ENCODE measurements at places on chromosomes 12 and 14. TPM values are rescaled to one million over a fixed set of nuclear protein-coding genes. Genes with fewer than 3 reads are reported as not detected.

GRCh38 chr14:51682411-51682810 is 30.7 kb downstream of the FRMD6 start:
- no peak for ATAC-seq

DNA sequence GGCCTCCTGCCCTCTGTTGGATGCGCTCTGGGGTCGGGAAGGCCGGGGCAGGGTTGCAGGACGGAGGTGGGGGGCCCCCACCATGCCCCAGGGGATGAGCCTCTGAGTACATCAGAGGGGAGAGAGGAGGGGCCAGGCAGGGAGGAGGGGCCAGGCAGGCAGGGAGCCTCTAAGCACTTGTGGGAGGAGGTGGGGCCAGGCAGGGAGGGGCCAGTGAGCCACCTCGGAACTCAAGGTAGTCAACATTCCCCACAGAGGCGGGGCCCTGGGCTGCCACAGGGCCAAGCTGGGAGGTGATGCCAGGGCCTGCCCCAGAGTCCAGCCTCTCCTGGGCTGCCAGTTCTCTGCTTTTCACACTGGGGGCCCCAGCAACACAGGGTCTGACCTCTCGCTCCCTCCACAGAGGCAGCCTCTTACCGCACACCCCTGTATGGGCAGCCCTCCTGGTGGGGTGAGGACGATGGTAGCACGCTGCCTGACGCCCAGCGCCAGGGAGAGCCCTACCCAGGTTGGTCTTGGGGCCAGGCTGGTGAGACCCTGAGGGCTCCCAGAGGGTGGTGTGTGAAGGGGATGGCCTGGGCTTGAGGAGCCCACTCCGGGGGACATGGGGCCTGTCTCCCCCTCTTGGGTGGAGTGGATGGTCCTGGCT is 17.4 kb downstream of the CEP170B start:
- peak; percentile 44 for ATAC-seq

GRCh38 chr12:78226763-78227162 is 396.1 kb downstream of the NAV3 start:
- ATAC-seq = no peak

- no peak for ATAC-seq
These were observed 16.7 kb downstream of the ALDH1L2 start for GRCh38 chr12:105067511-105068031.

DNA sequence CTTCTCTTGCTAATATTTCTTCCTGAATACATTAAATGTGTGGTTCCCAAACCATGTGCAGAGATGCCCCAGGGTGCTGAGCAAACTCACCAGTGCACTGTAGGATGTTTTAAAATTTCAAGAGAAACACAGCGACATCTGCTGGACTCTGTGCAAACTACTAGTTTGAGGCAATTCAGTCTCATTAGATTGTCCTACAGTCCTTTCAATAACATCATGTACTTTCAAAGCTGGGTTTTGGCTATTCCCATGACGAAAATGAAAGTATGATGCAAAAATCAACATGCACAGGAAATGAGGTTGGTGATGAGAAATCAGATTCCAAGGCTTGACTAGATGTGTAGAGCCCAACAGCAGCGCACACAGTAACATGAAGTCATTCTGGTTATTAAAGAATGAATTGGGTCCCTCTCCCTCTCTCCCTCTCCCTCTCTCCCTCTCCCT is 66.3 kb downstream of the CLIP1 start:
- ATAC-seq = peak; percentile 79

DNA sequence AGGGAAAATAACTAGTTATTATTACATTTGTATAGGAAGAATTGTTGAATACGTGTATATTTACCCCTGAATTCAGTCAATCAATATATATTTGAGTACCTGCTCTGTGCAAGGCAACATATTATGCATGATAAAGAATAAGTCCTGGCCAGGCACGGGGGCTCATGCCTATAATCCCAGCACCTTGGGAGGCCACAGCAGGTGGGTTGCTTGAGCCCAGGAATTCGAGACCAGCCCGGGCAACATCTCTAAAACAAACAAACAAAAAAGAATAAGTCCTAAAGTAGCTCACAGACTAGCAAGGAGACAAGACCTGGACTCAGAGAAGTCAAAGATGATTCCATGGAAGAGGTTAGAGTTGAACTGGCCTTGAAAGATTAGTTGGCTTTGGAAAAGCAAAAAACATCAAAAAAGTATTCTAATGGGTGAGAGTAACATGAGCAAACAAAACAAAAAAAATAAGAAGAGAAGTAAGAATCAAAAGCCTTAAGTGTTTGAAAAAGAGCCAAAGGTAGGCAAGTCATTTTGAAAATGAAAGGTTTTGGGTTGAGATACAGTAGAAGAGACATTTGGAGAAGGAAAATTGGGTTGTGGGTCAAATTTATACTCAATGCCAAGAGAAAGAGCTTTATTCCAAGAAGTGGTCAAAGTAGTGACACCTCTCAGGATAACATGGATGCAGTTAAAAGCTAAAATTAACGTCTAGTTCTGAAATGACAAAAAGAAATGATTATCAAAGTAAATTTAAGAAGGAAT is 115.2 kb upstream of the BCAT1 start:
- peak; percentile 39 for ATAC-seq

DNA sequence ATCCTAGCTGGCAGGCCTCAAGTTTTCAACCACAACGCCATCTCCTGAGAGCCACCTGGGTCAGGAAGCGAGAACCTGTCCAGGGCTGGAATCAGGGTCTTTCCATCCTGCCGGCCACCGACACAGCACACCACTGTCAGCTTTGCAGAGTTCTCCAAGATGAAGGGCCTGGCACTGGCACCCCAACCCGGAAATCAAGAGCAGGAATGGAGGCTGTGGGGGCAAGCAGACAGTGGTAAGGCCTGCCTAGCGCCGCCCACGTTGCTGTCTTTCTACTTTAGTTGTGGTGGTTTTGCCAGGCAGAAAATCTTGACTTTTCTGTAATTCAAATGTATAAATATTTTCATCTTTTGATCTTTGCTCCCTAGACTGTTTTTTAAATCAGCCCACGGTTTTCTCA is 90.7 kb downstream of the ITPK1 start:
- ATAC-seq = no peak

DNA sequence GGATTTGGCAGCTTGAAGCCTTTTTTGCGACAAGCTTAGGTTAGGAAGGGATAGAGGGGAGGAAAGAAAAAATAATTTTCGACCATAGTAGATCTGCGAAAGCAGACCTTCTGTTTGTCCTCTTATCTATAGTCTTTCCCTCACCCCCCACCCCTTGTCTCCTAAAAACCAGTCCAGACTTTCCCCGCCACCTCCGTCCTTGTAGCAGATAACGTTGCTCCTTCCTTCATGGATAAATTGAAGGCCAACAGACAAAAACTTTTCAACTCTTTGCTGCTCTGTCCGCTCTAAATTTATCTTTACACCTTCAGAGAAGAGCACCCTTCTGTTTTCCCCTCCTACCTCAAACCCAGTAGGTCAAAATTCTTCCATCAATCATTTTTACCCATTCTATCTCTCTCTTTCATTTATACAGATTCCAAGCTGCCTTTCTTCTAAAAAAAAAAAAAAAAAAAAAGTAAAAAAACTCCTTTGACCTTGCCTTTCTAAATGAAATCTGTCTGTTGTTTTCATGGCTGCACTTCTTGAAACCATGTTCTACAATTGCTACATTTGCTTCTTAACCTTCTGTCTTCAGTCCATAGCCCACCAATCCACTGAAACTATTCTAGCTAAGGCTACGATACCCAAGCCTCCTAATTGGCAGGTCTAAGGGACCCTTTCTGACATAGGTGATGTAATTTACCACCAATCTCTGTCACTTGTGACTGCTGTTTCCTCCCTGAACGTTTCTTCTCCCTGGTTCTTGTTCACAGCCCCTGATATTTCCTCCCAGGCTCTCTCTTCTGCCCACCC is 11.1 kb upstream of the NEMF start:
- ATAC-seq = peak; percentile 7

DNA sequence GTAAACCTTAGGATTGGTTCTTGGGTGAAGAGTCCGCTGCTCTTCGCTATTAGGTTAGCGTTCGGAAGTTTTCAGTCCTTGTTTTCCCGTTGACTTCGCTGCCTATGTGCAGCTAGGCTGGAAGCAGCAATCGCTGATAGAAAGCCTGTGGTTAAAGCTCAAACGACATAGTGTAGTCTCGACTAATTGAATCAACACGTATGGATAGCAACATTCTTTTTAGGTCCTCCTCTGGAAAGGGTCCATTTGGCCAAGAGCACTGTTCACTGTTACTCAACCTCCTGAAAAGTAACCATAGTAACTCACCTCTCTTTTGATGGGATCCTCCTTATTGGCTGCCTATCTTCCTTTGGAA is 355.5 kb downstream of the SNAPC1 start:
- ATAC-seq = no peak

DNA sequence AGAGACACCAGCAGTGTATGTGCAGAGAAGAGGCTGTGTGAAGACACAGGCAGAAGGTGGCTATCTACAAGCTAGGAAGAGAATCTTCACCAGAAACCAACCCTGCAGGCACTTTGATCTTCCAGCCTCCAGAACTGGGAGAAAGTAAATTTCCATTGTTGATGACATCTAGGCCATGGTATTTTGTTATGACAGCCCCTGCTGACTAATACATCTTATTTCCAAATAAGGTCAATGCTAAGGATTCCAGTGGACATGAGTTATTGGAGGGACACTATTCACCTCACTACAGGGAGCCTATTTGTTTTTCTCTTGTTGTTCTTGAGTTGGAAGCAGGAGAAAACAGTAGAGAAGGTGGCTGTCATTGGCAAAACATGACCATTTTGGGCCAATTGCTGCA is 88.5 kb upstream of the RIN3 start:
- ATAC-seq = peak; percentile 11

DNA sequence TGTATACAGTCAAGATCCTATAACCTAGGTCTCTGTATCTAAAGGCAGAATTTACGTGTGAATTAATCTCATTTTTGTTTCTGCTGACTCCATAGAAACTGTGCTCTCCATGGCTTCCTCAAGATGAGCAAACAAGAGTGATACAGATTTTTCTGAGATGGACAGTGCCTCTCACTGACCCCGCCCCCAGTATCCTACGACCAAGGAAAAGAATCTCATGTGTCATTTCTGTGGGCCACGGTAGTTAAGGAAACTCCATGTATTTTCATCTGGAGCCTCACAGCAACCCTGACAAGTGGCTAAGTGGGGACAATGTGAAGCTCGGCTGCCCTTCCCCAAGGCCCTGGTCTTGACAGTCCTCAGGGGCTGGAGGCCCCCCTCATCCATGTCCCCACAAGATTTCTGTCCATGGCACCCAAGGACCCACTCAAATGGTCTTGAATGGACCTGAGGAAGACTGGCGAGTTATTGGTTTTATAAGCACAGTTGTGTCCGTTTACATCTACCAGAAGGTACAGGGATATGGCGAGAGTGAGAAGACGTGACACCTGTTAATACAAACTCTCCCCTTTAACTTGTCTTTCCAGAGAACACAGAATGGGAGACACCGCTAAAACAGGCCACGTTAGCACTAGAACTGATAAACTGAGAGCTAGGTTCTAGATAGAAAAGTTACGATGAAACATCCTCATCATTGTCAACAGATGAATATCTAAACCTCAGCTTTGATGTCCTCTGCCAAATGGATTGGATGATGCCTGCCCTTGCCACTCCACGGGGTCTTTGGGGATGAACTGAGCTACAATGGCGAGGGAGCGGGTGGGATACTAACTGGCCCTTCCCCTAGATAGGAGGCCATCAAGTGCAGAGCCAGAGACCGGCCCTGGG is 108.4 kb upstream of the EGLN3 start:
- ATAC-seq = no peak

The SMCO2 gene
- 0.41 TPM for total RNA-seq

The GRIP1 gene
- 0.19 TPM for total RNA-seq

The TAS2R7 gene
- not detected for total RNA-seq

The GPD1 gene
- 0.35 TPM for total RNA-seq

The C12orf43 gene
- 15.6 TPM for total RNA-seq

The RBM23 gene
- 70.5 TPM for total RNA-seq

The HCAR3 gene
- total RNA-seq = not detected

The AHNAK2 gene
- 0.05 TPM for total RNA-seq
